ENCODE measurements at places on chromosomes 12 and 14.

GRCh38 chr14:95496111-95496681, 20.3 kb downstream of the SYNE3 start:
- no peak for DNase-seq

- no peak for DNase-seq
Observed at GRCh38 chr12:123747309-123747708, 14.8 kb upstream of the DNAH10 start.

GRCh38 chr12:94545935-94546771, 86.5 kb upstream of the CEP83 start:
- DNase-seq: no peak

DNA sequence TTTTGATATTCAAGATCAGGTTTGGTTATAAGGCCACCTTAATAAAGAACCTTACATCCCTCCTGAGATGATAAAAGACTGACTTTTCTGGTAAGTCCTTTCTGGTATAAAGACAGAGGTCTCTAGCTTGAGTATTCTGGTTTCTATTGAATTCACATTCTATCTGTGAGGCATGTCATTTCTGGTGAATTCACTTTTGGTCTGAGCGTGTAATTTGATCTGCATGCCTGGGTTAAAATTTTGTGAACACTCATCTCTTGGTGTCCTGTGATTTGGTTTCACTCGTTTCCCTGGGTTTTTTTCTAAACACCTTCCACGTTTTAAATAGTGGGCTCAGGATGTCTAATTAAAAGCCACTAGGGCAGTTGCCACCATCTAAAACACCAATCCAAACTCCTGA, 12.2 kb downstream of the EIF5 start:
- DNase-seq: no peak

DNA sequence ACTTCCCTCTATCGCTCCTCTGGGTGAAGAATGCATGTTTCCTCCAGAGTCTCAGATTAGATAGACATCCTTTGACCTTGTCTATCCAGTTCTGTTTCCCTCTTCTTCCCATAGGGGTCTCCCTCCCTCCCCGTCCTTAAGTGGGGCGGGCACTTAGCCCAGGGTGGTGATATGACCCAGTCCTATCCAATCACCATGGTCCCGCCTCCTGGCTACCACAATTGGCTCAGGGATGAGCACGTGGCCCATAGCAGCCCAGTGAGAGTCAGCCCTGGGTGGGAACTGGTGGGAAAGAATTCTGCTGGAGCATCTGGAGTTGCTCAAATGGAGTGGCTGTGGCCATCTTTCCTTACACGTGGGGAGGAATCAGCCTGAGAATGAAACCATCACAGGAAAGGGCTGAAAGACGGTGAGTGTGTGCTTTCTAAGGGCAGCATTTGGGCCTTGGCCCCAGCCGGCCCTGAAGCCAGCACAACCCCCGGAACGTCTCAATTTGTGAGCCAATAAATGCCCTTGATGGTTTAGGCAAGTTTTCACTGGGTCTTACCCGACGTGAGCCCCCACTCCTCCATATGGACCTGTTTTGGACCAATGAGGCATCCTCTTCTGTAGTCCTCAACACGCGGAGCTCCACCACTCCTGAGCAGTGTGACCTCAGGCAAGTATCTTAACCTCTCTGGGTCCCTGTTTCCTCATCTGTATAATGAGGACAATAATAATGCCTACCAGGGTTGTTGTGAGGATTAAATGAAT, 14.4 kb upstream of the MLXIP start:
- no peak for DNase-seq

- DNase-seq: no peak
Observed at GRCh38 chr12:117069101-117069797, 30.0 kb downstream of the TESC start.

Measured in cerebellar nuclear complex (tissue), 1 donor.